AG09309 (cell line): ENCODE measurements at places on chromosomes 7 and 10.

- no peak for DNase-seq
Observed at GRCh38 chr7:135704698-135705097, 23.3 kb downstream of the SLC13A4 start.

GRCh38 chr7:28442540-28443420, 30.5 kb downstream of the CREB5 start:
- DNase-seq: no peak

GRCh38 chr7:98617051-98617959, at the start of gene NPTX2:
Gene NPTX2 (plus strand): TSS chr7:98617285. CDS start chr7:98617462, 177 bp downstream.
- no peak for DNase-seq

GRCh38 chr10:119742947-119743648, 17.2 kb downstream of the INPP5F start:
- no peak for DNase-seq

DNA sequence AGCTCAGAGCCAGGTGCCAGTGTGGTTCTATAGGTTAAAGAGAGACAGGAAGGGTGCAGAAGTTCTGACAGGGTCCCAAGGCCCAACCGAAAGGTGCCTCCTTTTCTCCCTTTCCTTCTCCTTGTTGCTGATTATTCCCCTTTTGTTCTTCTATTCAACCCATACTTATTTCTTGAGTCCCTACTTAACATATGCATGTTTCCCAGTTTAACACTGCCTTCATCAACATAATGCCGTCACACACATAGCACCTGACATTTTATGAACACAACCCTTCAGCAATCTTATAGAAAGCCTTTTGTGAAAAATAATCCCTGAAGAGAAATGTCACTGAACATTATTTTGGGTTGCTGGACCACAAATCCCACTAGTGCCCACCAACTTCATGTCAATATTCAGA, 39.1 kb downstream of the SORBS1 start:
- no peak for DNase-seq

GRCh38 chr7:91165846-91166230, 98.4 kb upstream of the FZD1 start:
- no peak for DNase-seq

DNA sequence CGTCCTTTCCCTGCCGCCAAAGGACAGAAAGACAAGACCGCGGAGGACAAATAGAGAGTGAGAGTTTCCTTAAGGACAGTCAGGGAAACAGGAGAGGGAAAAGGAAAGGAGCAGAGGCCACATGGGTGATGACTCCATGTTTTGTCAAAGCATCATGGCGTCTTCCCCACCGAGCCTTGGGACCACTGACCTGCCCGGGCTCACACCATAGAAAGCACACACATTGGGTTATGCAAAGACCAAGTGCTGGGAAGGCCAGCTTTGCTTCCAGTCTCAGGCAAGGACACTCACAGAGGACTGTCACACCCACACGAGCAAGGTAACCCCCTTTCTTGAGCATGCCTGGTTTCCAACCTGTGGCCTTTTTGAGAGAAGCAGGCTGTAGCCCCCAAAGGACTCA, 23.3 kb upstream of the HABP2 start:
- DNase-seq: no peak

DNA sequence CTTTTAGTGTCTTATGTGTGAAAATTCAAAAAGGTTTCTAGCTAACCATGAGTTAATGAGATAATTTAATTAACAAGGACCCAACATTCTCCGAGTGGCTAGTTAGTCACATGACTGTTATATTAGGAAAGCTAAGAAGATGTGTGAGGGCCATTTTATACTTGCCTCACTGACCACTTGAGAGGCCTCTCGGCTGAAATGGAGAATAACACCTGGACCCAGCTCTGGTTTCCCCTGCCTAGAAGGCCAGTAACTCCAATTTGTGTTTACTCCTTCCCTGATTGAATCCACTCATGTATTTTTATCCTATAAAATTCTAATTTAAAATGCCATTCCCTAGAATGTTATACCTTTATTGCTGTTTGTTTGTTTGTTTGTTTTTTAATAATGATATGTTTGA, 1091.2 kb downstream of the KCNMA1 start:
- no peak for DNase-seq

- no peak for DNase-seq
Observed at GRCh38 chr7:95059842-95060313, 152.5 kb downstream of the PPP1R9A start.

DNA sequence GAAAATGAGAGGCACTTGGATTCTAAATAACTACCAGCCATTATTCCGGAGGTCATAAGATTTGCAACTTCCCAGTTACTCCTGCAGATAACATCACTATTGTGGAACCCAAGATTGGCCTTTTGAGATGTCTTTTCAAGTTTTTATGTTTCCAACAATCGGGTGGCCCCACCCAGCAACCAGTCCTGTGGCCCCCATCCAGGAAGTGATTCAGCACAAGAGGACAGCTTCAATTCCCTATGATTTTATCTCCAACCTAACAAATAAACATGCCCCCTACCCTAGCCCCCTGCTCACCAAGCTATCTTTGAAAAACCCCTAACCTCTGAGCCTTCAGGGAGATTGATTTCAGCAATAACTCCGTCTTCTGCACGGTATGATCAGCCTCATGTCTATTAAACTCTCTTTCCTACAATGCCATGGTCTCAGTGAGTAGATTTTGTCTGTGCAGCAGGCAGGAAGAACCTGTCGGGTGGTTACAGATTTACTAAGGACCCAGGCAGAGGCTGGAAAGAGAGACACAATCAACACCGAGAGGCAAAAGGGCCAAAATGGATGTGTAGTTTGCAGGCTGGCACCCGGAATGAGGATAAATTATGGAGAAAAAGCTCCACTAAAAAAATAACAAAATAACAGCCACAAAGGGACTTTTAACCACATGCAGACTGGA, 83.9 kb upstream of the UNC5B start:
- DNase-seq: no peak

DNA sequence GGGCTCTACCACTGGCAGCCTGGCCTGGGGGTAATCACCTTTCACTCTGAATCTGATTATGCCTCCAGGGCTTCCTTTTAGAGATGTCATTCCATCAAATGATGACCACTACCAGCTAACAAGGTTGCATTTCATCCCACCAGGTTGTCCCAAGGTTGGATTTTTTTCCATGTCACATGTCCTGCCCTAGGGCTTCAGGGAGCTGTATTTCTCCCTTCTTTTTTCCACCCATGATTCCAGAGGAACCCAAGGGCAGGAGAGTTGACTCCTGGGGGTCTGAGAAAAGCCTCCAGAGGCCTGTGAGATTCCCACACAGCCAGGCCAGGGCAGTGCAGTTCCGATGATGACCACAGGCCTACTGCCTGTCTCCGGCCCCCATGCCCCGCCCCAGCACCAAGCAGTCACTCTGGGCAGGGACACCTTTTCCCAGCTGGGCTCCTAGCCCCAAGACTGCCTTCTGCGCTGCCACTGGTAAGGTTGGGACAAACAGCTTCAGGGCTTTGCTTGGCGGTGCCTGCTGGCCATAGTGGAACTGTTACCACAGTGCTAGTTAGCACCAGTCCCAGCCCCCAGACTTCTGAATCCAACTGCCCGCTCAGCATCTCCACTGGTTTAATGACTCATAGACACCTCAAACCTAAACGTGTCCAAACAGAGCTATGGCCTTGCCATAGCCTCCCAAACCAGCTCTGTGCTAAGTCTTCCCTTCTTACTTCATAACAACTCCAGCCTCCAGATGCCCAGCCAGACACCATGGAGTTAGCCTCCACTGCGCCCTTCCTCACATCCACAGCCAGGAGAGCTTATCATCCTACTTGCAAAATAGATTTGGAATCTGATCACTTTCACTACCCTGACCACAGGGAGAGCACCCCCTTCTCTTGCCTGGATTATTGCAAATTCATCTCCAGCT, 133.7 kb downstream of the ARHGAP22 start:
- peak; percentile 3 for DNase-seq

DNA sequence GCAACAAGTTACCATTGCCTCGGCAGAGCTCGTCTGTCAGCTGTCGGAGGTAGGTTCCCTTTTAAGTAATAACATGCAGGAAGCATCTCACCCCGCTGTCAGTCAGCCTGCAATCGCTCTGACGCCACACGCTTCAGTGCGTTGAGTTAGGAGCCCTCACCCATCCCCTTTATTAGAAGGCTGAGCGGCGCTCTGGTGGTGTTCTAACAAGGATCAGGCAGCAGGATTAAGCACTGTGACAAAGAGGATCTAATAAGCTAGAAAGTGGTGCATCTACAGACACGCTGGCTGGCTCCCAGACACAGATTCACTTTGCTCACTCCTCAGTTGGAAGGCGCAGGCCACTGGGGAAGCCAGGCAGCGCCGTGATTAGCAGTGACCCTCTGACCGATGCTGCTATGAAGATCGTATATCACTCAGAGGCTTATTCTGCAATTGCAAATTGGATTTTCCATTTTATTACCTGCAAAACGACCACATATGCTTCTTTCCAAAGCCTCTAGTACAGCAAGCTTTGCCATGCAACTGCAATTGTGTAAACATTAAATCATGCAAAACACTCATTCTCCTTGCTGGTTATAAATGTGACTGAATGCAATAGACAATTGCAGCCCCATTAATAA, 117.7 kb downstream of the RSU1 start:
- no peak for DNase-seq

DNA sequence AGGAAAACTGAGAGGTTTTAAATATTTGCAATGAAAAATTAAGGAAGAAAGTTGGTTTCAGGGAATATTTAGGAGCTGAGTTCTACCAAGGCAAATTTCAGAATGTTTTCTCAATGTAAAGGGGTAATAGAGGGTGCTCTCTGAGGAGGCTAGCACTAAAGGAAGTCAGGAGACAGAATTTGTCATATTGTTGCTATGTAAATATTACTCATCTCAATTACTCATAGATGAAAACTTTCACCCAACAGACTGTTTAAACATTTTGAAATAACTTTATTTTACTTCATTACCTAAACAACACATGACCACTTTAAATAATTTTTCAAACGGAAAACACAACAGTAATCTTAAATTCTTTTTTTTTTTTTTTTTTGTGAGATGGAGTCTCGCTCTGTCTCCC, 274.8 kb upstream of the NRG3 start:
- no peak for DNase-seq

GRCh38 chr7:74498996-74499834, 45.5 kb downstream of the GTF2IRD1 start:
- no peak for DNase-seq

GRCh38 chr7:66950311-66950710, 29.3 kb downstream of the TMEM248 start:
- no peak for DNase-seq

DNA sequence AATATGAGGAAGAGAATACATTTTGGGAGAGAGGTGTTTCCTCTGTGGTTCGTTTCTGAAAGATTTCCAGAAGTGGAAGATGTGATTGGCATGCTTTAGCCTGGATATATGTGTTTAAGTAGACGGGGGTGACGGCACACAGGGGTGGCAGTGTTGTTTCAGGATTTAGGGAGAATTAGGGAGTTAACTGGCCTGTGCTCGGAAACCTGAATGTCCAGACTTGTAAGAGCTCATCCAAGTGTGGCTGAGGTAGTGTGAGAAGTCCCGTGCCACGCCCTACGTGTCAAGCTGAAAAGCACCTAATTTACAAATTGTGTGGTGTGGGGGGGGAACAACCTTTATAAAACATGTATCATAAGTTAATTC, 1.1 kb downstream of the RALA start:
- no peak for DNase-seq

DNA sequence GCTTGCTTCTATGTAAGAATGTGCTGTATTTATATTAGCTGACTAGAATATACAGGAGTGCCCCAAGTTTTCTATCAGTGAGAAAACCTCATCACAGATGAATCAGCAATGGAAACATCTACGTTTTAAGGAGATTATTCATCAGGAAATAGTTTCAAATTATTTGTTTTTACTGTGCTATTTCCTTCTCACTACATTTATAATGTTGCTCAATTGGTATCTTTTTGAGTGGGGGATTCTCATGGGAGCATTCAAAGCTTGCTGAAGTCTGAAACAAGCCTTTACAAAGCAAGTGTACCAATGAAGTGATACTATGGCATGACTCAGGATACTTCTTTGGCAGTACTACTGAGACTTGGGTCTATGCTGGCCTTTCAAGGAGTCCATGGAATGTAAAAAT, 191.1 kb upstream of the SLC26A5 start:
- peak; percentile 51 for DNase-seq

DNA sequence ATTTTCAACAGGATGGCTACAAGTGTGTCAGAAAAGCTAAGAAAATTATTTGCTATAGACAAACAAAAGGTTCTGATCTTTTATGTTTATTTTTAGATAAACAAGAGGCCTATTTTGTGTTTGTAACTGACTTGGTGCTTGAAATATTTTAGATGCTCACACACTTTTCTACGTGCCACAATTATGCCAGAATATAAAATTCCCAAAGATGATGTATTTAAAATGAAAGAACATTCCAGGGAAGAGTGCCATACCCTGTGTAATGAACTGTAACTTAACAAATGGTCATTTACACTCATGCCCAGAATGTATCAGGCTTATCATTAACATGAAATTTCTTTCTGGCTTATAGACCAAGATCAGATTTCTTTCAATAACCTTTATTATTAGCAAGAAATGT, 144.9 kb upstream of the MTPN start:
- DNase-seq: no peak

DNA sequence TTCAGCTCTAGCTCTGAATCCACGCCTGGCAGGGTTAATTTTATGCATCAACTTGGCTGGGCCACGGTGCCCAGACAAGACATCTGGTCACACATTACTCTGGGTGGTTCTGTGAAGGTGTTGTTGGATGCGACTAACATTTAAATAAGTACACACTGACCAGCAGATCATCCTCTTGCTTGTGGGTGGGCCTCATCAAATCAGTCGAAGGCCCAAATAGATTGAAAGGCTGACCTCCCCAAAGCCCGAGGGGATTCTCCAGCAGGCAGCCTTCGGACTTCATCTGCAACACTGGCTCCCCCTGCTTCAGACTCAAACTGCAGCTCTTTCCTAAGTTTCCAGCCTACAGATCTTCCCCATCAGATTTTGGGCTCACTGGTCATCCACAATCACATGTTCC, 53.6 kb downstream of the SFMBT2 start:
- DNase-seq: no peak

DNA sequence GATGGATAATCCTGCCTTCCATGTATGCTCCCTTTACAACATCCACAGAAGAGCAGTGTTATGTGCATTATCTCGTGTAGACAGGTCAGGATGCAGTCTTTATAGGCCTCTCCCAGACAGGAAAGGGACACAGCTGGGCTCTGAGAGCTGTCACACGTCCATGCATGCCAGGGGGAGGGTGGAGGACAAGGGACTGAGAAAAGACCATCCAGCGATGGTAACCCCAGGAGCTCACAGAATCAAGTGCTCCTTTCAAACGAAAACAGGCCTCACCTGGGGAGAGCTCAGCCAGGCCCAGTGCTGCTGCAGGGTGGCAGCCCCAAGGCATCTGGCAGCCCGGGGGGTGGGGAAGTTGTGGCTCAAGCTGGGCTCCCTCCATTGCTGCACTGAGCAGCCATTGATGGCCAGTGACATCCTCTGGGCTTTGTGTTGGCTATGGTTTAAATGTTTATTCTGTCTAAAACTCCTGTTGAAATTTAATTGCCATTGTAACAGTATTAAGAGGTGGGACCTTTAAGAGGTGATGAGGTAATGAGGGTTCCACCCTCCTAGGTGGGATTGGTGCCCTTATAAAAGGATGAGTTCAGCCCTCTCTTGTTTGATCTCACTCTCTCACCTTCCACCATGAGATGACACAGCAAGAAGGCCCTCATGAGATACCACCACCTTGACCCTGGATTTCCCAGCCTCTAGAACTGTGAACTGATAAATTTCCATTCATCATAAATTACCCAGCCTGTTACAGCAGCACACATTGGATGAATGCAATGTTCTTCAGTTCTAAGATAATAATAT, 15.7 kb downstream of the JCAD start:
- no peak for DNase-seq
